Activated CD4-positive, alpha-beta T cell treated with anti-CD3 and anti-CD28 coated beads for 24 hours (primary cell): ENCODE measurements at places on chromosomes 7 and 10.

DNA sequence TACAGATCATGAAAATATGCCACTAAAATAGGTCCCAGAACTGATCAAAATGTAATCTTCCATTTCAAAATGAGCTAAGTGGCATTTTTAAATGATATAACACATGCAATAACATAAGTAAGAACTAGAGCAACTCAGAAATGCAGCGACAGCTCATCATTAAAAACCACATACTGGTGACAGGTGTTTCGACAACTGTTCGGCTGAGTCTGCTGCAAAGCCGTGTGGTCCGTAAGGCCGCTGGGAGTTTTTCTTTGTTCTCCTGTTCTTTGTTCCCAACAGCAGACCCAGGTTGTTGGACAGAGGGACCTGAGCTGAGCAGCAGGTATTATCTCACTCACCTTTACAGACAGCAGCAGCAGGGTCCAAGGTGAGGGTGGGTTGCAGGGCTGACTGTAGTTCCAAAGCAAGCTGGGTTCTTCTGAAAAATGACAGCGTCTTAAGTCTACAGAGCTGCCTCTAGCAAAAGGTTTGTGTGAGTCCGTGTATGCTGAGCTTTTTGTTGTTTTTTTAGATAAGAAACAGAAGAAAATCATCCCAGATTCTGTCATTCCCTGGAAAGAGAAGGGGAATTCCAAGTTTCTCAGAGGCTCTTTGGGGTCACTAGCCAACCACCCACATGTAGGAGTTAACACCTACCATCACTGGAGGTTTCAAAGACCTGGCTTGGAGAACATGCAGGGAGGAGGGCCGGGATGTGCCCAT is 45.4 kb upstream of the MACROH2A2 start:
- no peak for DNase-seq

DNA sequence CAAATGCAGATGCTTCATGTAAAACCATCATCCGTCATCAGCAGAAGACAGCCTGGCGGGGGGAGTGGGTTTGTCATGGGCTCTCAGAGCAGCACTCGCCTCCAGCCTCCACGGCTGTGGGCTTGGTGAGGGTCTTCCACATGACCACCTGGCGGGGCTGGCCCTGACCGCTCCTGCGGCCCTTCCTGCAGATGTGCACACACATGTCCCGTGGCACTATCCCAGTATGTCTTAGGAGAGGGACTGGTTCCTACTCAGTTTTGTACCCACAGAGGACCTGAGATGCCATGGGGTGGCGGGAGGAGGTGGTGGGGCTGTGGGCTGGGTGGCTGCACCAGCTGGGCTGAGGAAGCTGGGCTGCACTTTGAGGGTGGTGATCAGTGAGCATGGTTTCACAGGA is 4.7 kb downstream of the IDI2 start:
- DNase-seq, result no peak

GRCh38 chr10:91689731-91690168 is 56.9 kb upstream of the PPP1R3C start:
- DNase-seq, result no peak

DNA sequence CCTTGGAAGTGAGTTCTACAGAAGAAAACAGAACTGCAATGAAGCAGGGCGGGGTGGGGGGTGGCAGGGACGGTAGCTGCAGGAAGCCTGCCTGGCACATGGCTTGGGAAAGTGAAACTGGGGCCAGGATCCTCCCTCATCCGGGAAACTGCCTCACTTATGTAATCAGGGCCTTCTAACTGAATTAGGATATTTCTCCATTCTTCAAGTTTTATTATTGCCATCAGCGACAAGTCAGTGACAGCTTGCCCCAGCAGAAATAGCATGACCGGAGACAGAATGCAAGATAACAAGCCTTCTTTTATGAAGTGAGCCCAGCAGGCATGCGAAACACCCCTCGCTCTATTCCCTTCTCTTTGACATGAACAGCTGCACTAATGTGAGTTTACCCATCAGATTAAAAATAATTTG is 77.5 kb upstream of the CACUL1 start:
- no peak for DNase-seq

- no peak for DNase-seq
These were observed 68.4 kb downstream of the RAMP3 start for GRCh38 chr7:45225948-45226335.

- DNase-seq, result no peak
These were observed 55.9 kb upstream of the PDZD8 start for GRCh38 chr10:117431160-117431559.

- peak; percentile 59 for DNase-seq
These were observed 882 bp upstream of the LRRC61 start for GRCh38 chr7:150322114-150322832.

GRCh38 chr10:119206603-119207365 is 587 bp upstream of the GRK5 start:
- peak; percentile 58 for DNase-seq

GRCh38 chr10:101066146-101066895 is 4.5 kb downstream of the KAZALD1 start:
- no peak for DNase-seq

DNA sequence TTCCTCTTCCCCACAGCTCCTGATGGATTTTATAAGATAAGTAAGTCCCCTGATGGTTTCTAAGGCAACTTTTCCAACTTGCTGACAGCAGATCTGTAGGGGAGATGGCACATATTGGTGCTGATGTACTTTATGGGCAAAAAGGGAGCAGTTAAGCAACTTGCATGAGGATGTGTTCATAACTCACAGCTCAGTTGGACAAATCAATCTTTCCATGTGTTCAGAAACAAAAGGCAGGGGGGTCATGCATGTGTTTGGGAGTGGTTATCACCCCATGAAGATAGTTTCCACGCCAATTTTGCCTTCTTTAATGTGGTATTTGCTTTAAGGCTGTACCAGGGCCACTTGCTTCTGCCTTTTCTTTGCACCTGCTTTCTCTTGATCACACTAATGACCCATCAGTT is 6.1 kb downstream of the RBM20 start:
- DNase-seq, result no peak

DNA sequence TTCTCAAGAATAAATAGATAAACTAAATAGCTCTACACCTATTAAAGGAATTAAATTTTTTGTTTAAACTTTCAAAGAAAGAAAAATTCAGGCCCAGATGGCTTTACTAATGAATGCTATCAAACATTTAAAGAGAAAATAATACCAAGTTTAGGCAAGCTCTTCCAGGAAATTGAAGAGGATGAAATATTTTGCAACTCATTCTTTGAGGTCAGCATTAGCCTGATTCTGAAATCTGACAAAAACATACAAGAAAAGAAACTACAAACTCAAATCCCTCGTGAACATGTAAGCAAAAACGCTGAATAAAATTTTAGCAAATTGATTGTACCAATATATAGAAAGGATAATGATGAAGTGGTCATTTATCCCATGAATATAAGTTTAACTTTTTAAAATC is 93.4 kb downstream of the RTKN2 start:
- no peak for DNase-seq

DNA sequence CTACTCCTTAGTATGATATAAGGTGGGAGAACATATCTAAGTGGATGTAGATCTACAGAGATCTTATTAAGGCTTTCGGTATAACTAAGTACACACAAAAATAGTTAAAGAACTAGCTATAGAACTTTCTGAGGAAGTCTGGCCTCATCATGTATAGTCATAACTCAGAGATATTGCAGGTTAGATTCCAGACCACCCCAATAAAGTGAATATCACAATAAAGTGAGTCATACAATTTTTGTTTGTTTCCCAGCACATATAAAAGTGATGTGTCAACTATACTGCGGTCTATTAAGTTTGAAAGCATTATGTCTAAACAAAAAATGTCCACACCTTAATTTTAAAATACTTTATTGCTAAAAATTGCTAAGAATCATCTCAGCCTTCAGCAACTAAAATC is 24.7 kb upstream of the SEMA3A start:
- DNase-seq, result no peak

DNA sequence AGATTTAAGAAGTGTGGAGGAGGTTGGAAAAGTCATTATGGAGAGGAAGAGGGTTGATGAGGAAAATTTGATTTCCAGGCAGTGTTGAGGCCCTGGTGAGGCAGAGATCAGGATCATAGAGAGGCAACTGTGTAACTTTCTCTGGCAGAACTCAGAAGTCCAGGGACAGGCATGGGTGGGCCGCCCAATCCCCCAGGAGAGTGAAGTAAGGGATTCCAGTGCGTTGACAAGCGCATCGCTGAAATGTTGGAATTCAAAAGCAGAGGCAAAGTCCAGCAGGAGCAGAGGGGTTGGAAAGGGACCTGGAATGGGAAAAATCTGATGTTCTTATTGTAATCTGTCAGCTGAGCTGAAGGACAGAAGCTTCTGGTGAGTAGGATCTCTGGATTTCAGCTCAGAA is 207.3 kb downstream of the FAM107B start:
- DNase-seq, result no peak

DNA sequence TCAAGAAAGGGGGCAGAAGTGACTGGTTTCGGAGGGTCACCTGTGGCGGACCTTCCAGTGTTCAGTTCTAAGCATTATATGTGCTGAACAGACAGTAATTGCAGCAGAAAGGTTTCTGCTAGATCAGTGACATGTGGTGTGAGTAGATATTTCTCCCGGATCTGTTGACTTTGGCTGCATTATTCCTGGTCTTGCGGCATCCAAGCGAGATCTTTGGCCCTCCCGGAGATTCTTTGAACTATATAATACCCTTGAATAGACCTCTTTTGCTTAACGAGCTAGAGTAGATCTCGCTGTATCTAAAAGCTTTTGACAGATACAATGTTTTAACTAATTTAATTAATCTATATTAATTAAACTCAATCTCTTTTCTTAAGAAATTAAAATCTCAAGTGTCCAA is 99.8 kb downstream of the PTN start:
- DNase-seq, result no peak

- no peak for DNase-seq
These were observed 30.0 kb upstream of the FXYD4 start for GRCh38 chr10:43341450-43341849.

GRCh38 chr10:130777507-130778165 is 533.9 kb downstream of the TCERG1L start:
- no peak for DNase-seq

DNA sequence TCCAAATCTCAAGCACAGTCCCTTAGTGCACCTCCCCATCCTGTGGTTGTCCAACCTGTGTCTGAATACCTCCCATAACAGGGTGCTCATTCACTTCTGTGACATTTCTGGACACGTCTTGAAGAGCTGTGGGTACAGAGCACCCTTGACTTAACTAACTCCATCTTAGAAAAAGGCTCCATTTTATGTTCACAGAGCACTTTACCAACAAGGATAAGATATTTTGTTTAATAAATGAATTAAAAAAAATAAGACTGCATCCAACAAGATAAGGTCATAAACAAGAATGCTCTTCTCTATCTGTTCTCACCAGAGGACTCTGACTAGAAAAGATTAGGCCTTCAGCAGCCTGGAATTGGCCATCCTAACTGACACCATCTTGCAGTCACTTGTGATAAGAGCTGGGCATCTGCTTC is 335.2 kb upstream of the ZNF32 start:
- no peak for DNase-seq

GRCh38 chr7:100476903-100477870 is 1.8 kb downstream of the TSC22D4 start:
- no peak for DNase-seq

- DNase-seq, result no peak
These were observed 38.8 kb downstream of the AKR1B15 start for GRCh38 chr7:134587750-134588149.

GRCh38 chr10:131270461-131271190 is 40.9 kb downstream of the TCERG1L start:
- no peak for DNase-seq

DNA sequence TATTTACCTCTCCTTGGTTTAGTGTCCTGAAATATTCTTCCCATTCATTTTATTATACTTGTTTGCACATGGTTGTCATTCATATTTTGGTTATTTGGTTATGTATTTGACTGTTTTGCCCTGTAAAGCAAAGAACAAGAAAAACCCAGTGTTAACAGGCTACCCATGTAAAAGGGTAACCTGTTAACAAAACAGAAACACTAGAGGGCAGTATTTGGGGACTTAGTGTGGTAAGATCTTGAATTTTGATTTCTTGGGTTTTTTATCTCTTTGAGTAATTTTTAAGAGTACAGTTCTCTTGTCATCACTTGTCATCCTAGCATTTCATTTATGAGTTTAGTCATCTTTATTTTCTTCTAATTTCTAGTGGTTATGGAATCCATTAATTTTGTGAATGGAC is 51.3 kb downstream of the POLL start:
- DNase-seq, result no peak

- DNase-seq, result no peak
These were observed 78.2 kb downstream of the NT5C2 start for GRCh38 chr10:103114876-103115275.

DNA sequence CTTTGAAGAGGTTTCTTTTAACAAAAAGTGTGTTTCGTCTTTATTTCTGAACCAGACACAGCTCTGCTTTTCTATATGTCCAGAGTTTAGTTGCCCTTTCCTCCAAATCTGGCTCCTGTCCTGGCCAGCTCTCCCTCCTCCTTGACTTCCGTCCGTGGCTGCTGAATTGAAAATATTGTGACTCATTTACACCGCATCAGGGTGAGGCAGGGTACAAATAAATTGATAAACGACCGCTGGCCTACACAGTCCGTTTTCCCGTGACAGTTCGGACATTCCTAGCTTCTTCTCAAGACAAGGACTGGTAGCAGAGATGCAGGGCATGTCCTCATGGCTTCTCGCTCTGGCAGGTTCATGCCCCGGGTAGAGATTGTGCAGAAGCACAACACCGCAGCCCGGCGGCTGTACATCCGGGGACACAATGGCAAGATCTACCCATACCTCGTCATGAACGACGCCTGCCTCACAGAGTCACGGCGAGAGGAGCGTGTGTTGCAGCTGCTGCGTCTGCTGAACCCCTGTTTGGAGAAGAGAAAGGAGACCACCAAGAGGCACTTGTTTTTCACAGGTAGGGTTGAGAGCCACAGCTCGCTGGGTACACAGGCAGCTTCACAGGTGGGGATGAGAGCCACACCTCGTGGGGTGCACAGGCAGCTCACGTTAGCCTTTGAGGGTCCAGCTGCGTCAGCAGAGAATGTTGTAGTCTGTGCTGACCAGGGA is 126.6 kb downstream of the TRRAP start:
- DNase-seq, result no peak

DNA sequence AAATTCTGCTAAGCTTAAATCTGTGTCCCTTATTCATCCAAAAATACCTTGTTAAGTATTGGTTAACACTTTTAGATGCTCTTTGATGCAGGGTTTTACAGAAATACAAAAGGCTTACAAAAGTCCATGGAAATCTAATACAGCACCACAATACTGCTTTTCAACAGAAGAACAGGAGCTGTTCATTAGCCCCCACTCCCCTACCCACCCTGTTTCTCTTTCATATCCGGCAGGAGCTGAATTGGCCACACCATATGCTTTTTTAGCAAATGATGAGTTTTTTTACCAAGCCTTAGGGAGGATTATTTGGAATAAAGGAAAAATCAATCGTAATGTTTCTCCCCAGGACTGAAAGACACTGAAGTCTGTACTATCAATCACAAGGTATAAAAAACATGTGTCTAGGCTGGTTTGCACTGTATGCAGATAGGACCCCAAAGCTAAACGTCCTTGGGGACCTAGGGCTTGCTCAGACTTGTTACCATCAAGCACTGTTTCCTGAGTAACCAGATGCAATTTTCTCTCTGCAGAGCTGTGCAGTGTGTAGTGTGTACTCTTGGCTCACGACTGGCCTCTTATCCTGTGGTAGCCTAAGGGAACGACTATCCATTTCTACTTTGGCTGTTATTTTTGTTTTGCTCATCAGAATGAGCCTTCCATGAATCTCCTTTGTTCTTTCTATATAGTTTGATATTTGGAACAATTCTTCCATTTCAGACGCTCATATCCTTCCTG is 143.3 kb upstream of the LRGUK start:
- DNase-seq, result no peak

- no peak for DNase-seq
These were observed 37.4 kb downstream of the GOT1 start for GRCh38 chr10:99393036-99393435.
